Dermis lymphatic vessel endothelial cell (primary cell): ENCODE measurements at places on chromosomes 5 and 9. TPM values are rescaled to one million over a fixed set of nuclear protein-coding genes. Genes with fewer than 3 reads are reported as not detected.

SPINK5 gene
- 0.09 TPM in 1 of 2 replicates, not detected in the other for total RNA-seq

PCDHGB7 gene
- 10.9 and 11.5 TPM in 2 replicates for total RNA-seq

SPAG8 gene
- not detected in 2 replicates for total RNA-seq

ECSCR gene
- 372 and 475 TPM in 2 replicates for total RNA-seq

IGFBPL1 gene
- not detected in 2 replicates for total RNA-seq

SLC27A6 gene
- under 0.01 and 0.11 TPM in 2 replicates for total RNA-seq

NTRK2 gene
- under 0.01 and 0.11 TPM in 2 replicates for total RNA-seq
